Muscle of back (tissue), 13 donors: ENCODE measurements at places on chromosomes 6 and 20.

DNA sequence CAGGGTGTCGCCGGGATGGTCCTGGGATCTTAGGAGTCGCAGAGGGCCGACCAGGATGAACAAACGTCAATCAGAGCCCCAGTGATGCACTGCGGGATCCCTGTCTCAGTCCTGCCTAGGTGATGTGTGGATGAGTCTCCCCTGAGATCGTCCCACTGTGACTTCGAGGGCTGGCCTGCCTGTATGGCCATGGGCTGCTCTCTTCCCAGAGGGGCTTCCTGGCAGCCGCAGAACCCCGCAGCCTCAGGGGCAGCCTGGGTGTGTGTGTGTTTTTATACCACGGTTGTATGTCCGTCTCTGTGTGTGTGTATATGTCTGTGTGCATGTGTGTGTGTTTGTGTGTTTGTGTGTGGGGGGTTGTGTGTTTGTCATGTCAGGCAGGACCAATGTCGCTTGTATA, 111.6 kb downstream of the MYLK4 start:
- DNase-seq, result no peak

- no peak for DNase-seq
Measured at GRCh38 chr6:150902142-150902776, 36.8 kb downstream of the MTHFD1L start.

GRCh38 chr6:166500246-166500645, 86.2 kb downstream of the RAMACL start:
- no peak for DNase-seq

DNA sequence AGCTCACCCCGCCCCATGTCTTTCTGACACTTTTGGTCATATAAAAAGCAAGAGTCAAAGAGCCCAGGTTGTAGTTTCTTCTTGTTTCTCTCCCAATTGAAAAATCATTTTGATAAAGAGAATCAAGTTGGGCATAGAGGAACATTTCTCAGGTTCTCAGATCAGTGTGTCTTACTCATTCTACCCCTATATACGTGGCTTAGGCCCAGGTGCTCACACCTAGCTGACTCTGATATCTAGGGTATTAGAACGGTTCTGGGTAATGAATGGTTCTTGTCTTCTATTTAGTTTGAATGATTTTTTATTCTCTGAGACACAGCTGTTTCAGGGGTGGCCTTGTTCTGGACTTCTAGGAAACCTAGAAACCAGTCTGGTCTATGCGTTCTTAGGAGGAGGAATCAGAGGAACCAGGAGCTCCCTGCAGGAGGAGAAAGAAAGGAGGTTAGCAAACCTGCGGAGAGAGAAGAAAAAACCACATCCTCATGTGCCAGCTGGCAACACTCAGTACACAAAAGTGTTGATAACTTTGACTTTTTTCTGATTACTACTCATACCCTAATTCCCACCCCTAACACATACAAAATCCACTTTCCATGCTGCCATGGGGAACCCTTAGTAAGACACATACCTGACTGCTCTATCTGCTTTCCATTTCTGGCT, 178.0 kb downstream of the CLIC5 start:
- no peak for DNase-seq

DNA sequence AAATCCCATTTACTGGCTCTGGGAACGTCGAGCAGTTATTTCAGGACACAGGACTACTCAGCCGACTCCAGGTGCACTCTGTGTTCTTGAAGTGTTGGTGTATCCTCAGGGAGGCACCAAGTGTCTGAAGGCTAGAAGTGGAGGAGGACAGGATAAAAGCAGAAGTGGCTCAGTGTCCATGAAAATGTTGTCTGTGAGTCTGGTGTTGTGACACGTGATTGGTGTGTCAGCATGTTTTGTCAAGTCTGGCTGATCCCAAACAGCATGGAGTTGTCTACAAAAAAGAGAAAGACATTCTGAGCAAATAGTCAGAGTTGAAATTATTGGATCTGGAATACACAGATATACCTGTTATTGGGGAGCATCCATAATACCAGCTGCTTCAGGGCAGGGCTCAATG, 30.3 kb downstream of the SCGN start:
- DNase-seq, result no peak

DNA sequence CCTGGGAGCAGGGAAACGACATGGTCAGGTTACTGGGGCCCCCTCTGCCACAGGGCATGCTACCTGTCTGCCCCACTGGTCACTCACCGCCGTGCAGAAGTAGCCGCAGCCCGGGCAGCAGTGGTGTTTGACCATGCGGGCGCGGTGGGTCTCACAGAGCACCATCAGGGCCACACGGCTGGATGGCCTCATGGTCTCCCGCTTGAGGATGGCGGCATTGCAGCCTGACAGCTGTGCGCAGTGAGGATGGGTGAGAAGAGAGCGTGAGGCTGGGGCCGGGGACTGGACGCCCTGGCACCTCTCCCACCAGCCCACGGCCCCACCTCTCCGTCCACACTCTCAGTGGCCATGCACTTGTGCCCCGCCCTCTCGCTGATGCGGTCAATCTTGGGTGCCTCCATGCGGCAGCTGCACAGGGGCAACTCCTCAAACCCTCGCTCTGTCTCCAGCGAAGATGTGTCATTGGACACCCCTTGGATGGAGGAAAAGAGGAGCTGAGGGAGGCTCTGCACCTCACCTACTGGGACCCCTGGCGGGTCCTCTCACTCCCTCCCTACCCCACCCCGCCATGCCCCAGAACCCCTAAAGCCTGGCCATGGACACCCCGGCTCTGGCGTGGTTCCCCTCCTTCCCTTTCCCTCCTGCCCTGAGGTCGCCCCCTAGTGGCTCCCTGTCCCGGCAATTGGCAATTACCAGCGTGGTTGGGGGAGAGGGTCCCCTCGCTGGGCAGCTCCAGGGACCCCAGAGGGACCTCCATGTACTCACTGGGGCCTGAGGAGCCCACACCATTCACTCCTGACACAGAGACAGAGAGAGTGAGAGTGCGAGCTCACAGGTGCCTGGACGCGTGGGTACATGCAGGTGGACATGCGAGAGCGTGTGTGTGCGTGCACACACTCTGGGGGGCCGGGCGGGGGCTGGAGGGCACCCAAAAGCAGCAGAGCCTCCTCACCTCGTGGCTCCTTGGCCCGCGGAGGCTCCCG, 8.9 kb downstream of the EHMT2 start:
- no peak for DNase-seq
